ENCODE measurements at places on chromosomes 11 and 22. TPM values are rescaled to one million over a fixed set of nuclear protein-coding genes. Genes with fewer than 3 reads are reported as not detected.

GRCh38 chr11:88421530-88421929 is 84.0 kb upstream of the CTSC start:
- DNase-seq: peak; percentile 78

- DNase-seq: peak; percentile 28
Observed at GRCh38 chr22:40855979-40856512, 393 bp downstream of the ST13 start.

DNA sequence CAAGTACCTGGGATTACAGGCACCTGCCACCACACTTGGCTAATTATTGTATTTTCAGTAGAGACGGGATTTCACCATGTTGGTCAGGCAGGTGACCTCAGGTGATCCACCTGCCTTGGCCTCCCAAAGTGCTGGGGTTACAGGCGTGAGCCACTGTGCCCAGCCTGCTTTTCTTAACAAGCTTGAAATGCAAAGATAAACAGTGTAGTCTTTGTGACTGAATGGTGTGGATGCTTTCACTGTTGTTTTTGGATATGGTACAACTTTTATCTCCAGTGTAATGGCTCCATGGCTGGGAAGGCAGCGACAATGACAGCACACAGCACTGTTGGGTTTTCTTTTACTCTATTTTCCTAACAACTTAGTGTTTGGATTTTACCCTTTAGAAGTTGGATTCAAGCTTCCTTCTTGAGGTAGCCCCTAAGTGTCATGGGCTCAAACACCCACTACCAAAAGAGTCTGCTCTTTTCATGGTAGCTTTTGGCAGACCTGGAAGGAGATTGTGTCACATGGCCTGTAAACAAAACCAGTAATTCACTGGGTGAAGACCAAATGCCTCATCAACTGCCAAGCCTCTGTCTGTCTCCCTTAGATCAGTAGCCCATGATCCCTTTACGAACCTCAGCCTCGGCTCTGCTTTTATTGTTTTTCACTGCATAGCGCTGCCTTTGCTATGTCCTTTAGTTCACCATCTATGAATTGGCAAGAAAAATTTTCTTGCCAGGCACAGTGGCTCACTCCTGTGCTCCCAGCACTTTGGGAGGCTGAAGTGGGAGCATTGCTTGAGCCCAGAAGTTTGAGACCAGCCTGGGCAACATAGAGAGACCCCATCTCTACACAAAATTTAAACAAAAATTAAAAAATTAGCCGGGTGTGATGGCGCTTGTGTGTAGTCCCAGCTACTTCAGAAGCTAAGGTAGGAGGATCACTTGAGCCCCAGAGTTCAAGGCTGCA is 6.4 kb downstream of the VPS51 start:
- no peak for DNase-seq

DNA sequence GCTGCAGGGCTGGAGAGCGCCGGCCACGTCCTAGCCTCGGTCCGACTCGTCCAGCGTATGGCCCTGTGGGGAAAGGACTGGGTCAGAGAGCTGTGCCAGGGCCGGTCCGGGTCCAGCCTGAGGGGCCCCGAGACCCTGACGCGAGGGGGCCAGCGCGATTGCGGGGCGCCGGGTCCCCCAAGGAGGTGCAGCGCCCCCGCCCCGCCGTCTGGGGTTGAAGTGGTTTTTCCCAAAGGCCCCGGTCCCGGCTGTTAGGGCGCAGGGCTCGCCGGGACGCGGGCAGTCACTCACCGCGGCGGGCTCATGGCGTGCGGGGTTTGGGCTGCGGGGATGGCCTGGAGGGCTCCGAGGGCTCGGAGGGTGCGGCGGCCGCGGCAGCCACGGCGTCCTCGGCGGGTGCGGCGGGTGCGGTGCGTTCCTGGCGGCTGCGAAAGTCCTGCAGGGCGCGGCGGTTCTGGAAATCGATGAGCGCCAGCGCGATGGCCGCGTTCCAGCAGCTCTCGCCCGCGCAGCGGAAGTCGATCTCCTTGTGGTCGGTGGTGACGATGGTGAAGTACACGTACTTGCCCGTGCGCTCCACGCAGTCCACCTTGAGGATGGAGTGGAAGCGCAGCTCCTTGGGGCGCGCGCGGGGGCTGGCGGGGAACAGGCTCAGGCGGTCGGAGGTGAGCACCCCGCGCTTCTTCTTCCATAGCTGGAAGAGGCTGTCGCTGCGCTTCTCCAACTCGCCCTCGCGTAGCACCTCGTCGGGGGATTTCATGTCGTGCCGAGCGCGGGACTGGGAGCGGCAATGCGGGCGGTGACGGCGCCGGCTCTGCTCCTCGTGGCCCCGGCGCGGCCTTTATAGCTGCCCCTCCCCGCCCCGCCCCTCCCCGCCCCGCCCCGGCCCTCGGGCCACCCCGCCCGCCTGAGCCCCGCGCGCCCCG is at the start of gene PHLDA2:
TSS of gene PHLDA2 (minus strand) at position 816 of the 926 bp plus-strand sequence. CDS start at position 760, 56 bp downstream.
- peak; percentile 65 for DNase-seq

PNPLA3 gene
- 3.4 TPM for polyA plus RNA-seq

DNA sequence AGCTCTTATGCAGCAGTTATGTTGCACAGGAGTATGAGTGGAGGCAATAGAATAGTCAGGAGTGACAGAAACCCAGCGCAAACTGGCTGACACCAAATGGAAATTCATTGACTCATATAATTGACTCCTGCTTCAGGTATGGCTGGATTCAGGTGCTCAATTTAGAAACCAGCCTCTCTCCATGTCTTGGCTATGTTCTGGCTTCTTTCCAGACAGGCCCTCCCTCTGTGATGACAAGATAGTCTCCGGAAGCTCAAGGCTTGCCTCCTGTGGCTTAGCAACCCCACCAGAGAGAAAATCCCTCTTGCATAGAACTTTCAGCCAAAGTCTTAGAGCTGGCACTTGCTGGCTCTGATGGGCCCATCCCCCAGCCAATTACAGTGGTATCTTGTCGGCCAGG is 28.1 kb upstream of the MN1 start:
- DNase-seq: no peak

GRCh38 chr11:65066315-65066714 is 8.0 kb upstream of the NAALADL1 start:
- DNase-seq: no peak
